EH (cell line): ENCODE measurements at places on chromosomes 6 and 20.

- peak; percentile 62 for DNase-seq
Observed at GRCh38 chr20:38855356-38855755, 49.9 kb downstream of the PPP1R16B start.

DNA sequence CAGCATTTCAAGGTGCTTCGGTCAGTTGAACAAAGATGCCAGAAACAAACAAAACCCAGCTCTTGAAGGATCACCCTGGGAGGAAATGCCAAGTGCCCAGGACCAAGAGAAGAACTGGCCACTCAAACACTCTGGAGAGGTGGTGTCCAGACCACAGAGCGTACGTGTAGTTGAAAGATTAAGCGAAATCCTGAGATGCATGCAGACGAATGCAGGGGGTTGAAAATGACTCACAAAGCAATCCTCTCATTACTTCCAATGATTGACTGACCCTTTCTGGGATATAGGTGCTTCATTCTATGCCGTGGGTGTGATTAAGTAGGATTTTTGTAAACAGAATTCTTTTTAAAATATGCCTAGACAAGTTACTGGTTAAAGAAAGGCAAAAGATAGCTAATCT is 71.5 kb upstream of the ATXN1 start:
- no peak for DNase-seq

GRCh38 chr6:156126535-156126934 is 650.6 kb upstream of the ARID1B start:
- DNase-seq: no peak

DNA sequence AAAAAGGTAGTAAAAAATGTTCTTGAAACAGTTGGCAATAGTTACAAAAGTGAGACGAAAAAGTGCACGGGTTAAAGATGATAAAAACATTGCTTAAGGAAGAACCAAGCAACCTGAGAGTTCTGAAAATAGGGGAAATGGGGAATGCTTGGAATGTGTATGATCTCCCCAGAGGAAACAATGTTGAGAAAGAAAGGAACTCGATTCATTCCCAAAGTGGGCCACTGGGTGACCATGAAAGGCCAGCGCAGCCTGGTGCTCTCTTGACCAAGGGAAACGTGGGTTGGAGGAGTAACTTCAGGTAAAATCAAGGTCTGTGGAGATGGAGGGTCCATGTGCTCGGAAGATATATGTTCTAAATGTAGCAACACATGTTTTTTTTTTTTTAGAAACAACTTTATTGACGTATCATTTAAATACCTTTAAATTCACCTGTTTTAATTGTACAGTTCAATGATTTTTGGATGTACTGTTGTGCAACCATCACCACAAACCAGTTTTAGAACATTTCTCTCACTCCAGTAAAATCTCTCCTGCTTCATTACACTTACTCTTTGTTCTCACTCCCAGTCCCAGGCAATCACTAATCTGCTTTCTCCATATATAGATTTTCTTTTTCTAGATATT is 34.5 kb upstream of the CEP85L start:
- DNase-seq: no peak

DNA sequence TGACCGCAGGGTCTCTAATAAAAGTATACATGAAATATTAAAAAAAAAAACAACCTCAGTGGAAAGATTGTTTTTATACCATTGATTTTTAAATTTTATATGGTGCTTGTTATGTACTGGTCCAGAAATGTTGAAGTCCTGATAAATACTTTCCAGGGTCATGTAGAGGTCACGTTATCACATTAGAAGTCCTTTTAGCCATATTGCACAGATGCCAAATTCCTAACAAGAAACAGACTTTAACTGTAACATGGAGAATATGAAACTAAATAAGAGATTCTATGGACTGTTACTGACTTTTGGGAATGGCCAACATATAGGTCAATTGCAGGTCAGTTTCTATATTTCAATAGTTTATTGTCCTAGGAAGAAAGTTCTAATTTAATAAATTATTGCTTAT is 89.0 kb downstream of the ADGRB3 start:
- DNase-seq: no peak

GRCh38 chr6:154989448-154989847 is 5.7 kb upstream of the TIAM2 start:
- DNase-seq: no peak

GRCh38 chr6:133130863-133131262 is 110.3 kb upstream of the EYA4 start:
- no peak for DNase-seq

DNA sequence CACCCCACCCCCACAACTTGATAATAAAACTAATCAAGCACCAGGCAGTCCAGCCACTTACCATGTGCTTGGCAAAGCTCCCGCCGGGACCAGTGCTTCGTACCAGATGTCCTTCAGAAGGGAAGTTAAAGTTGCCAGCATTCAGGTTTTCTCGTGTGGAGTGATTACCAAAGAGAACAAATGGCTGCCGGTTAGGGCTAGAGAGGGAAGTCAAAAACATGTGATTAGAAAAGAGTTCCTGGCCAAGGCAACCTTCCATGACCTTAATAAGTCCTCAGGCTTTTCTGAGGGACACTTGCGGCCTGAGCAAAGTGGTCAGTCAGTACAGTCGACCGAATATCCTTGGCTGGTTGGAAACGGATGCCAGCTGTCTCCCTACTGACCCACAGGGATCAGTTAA is 67.0 kb downstream of the DNAAF9 start:
- peak; percentile 16 for DNase-seq

DNA sequence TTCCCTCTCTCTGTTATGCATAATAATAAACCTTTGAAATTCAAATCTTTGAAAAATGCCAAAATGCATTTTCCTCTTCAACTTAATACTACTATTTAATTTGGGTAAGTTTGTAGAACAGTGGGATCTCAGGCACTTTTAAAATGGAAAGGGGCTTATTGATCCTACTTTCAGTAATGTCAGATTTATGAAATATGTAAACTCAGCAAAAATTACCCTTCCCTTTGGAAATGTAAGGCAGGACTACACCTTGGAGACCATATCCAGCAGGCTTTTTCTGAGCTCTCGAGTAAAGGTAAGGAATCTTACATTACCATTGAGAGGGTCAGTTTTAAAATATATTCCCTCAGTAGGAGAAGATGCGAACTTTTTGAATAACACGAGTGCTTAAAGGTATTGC is 149.0 kb downstream of the LAMP5 start:
- no peak for DNase-seq

- DNase-seq: no peak
Observed at GRCh38 chr6:28943223-28943556, 19.4 kb upstream of the TRIM27 start.

DNA sequence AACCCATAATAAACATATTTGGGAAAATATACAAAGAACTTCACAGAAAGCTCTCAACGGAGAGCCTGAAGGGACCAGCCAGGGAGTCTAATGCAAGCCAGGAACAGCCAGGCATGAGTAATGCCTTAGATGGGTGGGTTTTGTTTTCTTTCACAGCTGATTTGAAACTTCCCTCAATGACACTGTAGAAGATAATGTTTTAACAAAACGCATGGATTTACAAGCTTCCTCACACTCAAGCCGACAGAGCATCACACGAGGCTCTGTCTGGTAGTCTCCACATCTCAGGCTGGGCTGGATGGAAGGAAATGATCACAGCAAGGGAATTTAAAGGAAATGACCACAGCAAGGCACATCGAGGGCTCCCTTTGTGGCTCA is 113.9 kb downstream of the GMPR start:
- peak; percentile 86 for DNase-seq

GRCh38 chr20:15811951-15812350 is 761.3 kb downstream of the KIF16B start:
- no peak for DNase-seq

DNA sequence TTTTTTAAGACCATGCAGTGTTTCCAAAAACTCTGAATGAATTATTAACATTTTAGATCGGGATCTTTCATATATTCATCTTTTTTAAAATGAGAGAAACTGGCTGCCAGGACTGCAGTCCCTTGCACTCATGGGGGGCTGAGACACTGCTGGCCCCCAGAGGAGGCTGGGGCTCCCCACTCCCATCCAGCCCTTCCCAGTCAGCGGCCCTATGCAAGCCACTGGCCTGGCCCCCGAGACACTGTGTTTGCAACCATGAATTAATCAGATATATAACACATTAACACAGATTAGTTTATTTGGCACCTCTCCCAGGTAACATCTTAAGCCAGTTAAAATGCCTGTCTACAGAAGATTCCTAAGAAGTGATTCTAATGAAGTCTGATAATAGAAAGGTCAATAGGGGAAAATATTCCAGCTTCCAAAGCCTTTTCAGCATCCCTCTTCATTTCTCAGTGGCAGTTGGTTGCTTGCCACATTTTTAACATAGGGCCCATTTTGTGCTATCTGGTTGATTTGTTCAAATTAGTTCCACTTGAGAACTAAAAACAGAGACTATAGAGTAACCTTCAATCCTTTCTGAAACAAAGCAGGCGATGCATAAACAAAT is 184.4 kb upstream of the FBXL4 start:
- DNase-seq: no peak

GRCh38 chr6:1013656-1014430 is 298.1 kb upstream of the FOXQ1 start:
- no peak for DNase-seq

DNA sequence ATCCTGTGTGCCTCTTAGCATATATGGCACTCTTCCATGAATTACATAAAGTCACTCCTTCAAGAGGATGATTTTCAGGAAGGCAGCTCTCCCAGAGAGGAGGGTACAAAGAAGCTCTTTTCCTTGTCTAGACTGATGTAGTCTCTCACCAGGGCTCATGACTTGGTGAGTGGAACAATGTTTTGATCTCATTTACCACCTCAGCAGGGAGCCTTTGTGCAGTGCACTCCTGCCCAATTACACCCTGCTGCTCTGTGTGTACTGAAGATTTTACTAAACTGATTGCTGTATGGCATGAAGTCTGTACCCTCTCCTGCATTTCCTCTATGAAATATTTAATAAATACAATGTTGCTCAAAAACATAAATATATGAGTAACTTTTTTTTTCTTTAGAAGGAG is 598.3 kb upstream of the HS3ST5 start:
- DNase-seq: no peak

DNA sequence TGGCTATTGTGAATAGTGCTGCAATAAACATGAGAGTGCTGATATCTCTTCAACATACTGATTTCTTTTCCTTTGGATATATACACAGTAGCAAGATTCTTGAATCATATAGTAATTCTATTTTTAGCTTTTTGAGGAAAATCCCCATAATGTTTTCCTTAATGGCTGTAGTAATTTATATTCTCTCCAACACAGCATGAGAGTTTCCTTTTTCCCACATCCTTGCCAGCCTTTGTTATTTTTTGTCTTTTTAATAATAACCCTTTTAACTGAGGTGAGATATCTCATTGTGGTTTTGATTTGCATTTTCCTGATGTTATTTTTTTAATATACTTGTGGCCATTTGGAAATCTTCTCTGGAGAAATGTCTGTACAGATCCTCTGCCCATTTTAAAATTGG is 132.6 kb downstream of the PRL start:
- no peak for DNase-seq

DNA sequence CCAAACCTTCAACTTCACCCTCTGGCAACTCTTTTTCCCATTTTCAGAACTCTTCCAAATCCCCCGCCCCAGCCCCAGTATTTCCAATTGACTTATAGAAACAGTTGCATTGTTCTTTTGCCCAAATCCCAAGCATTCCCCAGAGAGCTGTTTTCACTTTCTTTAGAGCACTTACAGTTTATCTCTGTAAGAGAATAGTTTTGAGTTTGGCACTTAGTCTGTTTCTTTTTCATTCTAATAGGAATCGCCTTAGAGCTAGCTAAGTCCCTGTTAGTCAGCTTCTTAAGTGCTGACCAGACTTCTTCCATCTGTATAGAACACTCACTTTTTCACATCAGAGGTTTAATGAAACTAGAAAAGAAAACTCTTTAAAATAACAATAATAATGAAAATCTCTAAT is 374.2 kb upstream of the FLRT3 start:
- DNase-seq: peak; percentile 4

- DNase-seq: peak; percentile 82
Observed at GRCh38 chr20:856361-856775, 22.9 kb downstream of the FAM110A start.

DNA sequence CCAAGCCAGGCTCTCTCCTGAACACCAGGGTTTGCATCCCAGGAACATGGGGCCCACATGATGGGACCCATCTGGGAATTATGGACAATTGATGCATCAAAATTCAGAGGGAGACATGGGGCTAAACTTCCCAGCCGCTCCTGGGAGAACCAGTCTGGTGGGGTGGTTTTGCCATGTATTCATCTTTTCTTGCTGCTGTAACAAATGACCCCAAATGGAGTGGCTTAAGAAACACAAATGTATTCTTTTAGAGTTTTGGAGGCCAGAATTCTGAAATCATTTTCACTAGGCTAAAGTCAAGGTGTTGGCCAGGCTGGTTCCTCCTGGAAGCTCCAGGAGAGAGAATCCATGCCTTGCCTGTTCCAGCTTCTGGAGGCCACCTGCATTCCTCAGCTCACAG is 6.5 kb downstream of the SLC13A3 start:
- DNase-seq: no peak

DNA sequence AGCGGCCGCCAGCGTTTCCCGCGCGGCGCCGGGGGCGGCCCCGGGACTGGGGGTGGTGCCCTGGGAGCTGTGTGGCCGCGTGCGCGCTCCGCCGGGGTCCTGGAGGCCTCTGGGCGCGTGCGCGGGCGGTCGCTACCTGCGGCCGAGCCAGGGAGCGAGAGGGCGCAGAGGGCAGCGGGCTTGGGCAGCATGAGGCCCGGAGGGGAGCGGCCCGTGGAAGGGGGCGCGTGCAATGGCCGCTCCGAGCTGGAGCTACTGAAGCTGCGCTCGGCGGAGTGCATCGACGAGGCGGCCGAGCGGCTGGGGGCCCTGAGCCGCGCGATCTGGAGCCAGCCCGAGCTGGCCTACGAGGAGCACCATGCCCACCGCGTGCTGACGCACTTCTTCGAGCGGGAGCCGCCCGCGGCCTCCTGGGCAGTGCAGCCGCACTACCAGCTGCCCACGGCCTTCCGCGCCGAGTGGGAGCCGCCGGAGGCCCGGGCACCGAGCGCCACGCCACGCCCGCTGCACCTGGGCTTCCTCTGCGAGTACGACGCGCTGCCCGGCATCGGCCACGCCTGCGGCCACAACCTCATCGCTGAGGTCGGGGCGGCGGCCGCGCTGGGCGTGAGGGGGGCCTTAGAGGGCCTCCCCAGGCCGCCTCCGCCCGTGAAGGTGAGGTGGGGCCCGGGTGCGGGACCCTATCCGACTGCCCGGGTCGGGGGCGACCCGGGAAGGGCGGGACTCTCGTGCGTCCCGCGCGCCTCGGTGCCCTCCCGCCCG is at the start of gene PM20D2:
PM20D2 (plus strand) TSS at position 100 of the 762 bp plus-strand sequence; CDS start at position 190, 90 bp downstream.
- DNase-seq: peak; percentile 46
